ENCODE measurements at places on chromosomes 4 and X. TPM values are rescaled to one million over a fixed set of nuclear protein-coding genes. Genes with fewer than 3 reads are reported as not detected.

Gene TMSB15A
- total RNA-seq = 1.4 TPM

Gene XAGE2
- total RNA-seq = not detected

Gene SAGE1
- not detected for total RNA-seq

Gene EOLA2
- 13.3 TPM for total RNA-seq

Gene GAGE13
- total RNA-seq = not detected

Gene SPIN2A
- total RNA-seq = 2.2 TPM

Gene INTS6L
- total RNA-seq = 2.2 TPM

Data from subcutaneous preadipocyte (primary cell).